ENCODE measurements at places on chromosomes 13 and 19.

DNA sequence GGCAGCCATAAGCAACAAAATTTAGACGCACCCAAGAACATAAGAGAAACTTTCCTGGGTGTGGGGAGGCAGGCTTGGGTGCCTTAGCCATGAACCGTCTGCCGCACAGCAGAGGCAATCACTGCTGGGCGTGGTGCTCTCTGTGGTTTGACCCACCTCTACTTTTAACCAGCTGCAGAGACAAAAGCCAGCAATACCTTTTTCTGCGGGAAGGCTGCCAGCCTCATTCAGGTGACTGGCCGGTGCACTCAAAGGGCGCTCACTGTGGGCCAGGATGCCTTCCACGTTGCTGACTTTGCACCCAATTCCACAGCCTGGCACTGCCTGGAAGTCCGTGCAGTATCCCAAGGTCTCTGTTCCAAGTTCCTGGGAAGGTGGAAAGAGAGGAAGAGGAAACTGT is 69.1 kb downstream of the ATP7B start:
- no peak for DNase-seq

- DNase-seq: no peak
Observed at GRCh38 chr19:38989066-38989605, 13.6 kb upstream of the FBXO17 start.

GRCh38 chr19:7900401-7900870 is 3.2 kb upstream of the MAP2K7 start:
- DNase-seq: no peak

DNA sequence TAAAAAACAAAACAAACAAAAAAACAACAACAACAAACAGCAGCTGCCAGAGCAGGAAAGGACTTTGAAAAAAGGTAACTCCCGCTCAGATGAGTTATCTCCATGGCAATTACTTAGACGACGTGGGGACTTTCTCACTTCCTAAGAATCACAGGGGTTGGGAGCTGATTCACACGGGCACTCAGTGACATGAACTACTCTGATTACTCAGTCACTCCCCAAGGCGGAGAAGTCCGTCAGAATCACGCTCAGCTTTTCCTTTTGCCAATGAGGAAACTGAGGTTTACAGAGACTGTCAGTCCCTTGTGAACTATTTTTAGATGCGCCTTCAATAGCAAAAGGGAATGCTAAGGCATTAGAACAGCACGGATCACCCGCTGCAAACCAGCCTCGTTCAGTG is 32.3 kb upstream of the MATK start:
- no peak for DNase-seq

GRCh38 chr13:43266936-43267615 is 243.7 kb downstream of the DNAJC15 start:
- DNase-seq: no peak

DNA sequence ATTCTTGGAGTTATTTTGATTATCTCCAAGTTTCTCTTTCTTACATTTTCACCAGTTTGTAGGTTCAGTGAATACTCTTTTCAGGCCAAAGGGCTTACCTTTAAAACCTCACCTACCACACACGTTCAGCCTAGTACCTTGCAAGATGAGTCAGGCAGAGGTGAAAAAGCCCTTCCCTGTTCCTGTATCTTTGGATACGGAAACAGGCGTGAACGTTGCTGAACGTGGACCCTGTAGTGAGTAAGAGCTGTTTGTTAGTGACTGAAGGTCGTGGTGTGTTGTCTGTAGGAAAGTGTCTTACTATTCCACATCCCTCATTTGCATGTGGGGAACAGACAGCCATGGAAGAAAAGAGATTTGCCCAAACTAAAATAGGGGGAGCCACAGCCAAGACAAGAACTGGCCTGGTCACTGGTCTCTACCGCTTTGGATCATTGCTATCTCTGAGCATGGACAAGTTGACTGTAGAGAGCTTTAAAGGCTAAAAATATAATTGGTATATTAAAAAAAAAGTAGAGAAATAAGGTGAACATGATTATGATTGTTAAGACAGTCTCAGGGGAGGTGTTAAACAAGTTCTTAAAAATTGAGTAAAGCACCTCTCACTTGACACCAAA is 3.5 kb downstream of the CEBPG start:
- no peak for DNase-seq

DNA sequence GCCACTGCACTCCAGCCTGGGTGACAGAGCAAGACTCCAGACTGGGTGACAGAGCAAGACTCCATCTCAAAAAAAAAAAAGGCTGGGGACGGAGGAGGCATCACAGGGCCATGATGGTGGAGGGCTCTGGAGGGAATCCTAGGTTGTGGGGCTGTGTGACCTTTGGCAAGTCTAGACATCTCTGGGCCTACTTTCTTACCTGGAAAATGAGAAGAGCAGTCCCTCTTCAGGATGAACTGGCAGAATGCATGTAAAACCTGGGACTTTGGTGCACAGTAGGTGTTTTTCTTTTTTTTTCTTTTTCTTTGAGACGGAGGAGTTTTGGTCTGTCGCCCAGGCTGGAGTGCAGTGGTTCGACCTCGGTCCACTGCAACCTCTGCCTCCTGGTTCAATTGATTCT is 13.7 kb downstream of the CIB3 start:
- no peak for DNase-seq

DNA sequence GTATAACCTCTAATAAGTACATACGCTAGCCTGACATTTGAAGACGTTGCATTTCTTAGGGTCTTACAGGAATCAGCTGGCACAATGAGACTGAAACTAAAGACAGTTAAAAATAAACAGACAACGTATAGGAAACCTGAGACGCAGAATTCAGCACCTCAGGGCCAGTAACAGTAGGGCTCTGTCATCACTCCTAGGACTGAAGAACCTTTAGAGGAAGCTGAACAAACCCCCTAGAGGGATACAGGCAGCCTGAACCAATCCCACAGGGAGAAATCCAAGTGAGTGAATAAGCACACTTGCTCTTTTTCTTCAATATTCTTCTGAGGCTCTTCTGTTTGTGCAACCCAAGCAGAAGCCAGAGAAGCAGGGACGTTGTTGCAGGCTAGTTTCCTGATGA is 53.9 kb upstream of the KLHL1 start:
- DNase-seq: no peak

- DNase-seq: no peak
Observed at GRCh38 chr13:97110936-97111335, 111.2 kb upstream of the MBNL2 start.

- peak; percentile 41 for DNase-seq
Observed at GRCh38 chr19:34676697-34677385, at the start of gene SCGB2B2. Gene SCGB2B2 (minus strand): TSS chr19:34677159. CDS start chr19:34594563, 82,596 bp downstream.

DNA sequence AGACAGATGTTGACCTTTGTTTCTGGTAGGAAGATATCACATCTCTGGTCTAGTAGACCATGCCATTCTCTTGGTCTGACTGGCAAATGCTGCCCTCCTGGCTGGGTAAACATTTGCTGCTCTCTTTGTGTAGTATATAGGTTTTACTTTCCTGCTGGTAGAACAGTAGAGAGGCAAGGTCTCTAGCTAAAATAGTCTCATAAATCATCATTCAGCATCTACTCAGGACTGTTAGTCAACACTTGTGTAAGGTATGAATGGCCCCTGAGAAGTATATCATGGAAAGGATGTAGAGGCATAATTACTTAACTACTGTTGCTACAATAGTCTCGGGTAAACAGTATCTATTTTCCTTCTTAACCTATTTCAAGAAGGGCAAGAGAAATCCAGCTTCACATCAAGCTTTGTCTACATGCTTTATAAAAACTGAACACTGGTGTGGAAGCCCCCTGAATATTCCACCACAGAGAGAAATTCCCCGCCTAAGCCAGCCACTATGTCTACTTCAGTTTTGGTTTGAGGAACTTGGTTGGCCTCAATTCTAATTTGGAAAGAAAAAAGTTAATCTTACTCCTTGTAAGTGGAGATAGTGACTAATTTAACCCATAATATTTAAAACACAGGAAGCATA is 18.4 kb upstream of the MYCBP2 start:
- no peak for DNase-seq

- peak; percentile 34 for DNase-seq
Observed at GRCh38 chr13:39263033-39263432, 224.8 kb downstream of the NHLRC3 start.

Measured in GM19239 (cell line).